Fibroblast of gingiva (primary cell): ENCODE measurements at places on chromosomes 16 and 17.

GRCh38 chr17:79049821-79050220, 24.8 kb upstream of the ENGASE start:
- no peak for DNase-seq

DNA sequence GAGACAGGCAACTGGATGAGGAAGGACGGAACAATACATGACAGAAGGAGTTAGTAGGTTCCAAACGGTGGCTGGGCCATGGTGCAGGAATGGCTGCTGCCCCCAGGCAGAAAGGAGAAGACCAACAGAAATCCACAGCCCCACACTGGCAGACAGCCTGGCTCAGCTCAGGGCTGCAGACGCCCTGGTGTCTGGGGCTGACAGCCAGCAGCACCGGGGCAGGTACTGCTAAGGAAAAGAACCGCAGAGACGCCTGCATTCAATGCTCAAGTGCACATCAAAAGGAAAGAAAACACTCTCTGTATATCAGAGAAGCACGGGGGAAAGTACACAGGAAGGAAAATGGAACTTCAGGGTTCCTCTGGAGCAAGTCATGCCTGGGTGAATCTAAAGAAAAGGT, 53.4 kb downstream of the GAS7 start:
- no peak for DNase-seq

DNA sequence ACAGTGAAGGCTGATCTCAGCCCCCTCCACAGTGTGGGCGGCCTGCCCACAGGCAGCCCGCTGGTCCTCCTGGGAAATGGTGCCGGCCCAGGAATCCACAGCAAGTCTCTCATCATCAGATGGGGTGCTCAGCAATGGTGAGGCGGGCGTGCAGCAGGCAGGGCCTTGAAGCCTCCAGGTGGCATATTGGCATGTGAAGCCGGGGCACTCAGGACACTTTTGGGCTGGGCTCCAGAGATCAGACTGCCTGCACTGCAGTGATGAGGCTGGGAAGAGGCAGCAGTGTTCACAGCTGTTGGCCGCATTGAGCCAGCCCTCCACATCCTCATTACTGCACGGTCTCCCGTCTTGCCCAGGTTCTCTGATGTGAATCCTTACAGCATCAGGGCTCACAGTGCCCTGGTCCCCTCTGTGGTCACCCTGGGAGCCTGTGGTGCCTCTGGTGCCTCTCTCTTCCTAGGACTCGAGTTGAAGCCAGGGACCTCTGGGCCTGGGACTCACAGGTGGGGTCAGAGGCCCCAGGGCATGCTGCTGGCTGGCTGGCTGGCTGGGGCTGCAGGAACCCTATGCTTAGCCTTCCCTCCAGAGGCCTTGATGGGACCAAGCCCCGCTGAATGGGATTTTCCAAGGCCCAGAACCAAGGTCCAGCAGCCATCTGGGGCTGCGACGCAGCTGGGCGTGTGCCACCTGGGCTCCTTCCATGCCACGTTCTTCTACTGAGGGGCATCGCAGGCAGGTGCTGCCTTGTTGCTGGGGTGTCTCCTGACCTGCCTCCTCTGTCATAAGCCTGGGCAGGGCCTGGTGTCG, 48.6 kb downstream of the TNFRSF13B start:
- no peak for DNase-seq

GRCh38 chr16:25027281-25027680, 12.1 kb upstream of the ARHGAP17 start:
- DNase-seq = no peak

GRCh38 chr16:3070608-3071111, 5.2 kb downstream of the IL32 start:
- no peak for DNase-seq

DNA sequence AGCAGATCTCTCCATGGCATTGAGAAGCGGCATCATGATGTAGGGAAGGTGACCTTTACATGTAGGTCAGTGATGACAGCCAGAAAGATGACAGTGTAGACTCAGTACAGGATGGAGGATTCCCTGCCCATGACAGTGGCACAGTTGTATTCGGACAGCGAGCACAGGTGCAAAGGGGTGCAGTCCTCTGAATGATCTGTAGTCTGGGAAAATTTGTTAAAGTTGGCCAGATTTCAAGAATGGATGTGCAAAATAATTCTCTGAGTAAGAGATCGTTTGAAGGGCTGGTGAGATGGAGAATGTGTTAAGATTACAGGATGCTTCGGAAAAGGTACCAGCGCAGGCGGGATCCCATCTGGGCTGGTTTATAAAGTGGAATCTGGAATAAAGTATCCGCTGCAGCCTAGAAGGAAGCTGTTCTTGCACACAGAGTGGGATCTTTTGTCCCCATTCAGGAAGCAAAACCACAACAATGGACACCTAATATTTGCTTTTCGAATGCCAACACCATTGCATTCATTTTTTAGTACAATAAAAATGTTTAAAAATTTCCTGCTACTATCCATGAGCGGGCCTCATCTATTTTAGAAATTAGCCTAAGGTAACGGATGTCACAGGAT, 101.2 kb downstream of the RPTOR start:
- no peak for DNase-seq

GRCh38 chr16:79212114-79212791, 388.3 kb downstream of the MAF start:
- no peak for DNase-seq

GRCh38 chr16:57411362-57411976, 6.9 kb downstream of the CCL17 start:
- no peak for DNase-seq

- no peak for DNase-seq
These were observed 9.3 kb upstream of the TBKBP1 start for GRCh38 chr17:47684535-47685193.

DNA sequence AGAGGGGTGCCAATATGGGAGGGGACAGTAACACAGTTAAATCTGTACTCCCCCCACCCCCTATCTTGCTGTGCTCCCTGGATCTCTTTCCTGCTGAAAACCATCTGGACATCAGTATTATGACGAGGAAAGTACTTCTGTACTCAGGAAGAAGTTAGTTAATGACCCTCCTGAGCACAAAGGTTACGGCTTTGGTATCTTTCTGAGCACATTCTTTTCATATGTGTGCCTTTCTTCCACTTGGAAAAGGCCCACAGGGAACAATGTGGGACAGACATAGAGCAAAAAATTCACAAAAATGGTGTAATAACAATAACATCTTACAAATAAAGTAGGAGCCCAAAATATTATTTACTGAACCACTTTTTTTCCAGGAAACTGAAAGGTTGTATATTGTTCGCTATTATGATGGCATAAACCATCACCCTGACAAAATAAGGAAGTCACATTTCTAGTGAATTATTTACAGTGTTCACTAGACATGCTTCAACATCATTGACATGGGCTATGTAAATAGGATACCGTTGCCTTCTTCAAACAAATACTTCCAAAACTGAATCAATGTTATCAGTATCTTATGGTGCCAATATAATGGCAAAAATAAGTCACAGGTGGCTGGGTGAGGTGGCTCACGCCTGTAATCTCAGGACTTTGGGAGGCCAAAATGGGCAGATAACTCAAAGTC, 5.5 kb downstream of the WIPI1 start:
- DNase-seq = no peak
